CD4-positive, alpha-beta T cell (primary cell): ENCODE measurements at places on chromosomes 4 and X.

GRCh38 chr4:84750260-84750959 is 167.5 kb downstream of the CDS1 start:
- no peaks in the 10 kb centered on the region for H3K27me3 ChIP-seq
- no peaks in the 10 kb centered on the region for H3K4me1 ChIP-seq
- peak; percentile 22 for DNase-seq
- no peaks in the 10 kb centered on the region for H3K36me3 ChIP-seq

DNA sequence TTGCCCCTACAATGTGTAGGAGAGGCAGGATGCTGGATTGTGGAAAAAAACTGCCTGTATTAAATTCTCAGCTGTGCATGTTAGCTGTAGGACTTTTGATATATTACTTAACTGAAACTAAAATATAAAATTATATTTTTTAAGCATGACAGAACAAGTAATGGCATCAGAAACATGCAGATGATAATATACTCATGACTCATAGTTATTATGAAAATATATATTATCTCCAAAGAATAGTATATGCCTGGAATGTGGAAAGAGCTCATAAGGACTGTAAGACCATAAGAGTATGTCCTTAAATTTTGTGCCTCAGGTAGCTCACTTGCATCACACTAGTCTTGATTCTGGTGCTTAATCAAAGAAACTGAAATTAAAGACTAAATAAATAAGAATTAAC is 1100.6 kb downstream of the TECRL start:
- no peak overlapping the region for H3K27ac ChIP-seq
- H3K36me3 ChIP-seq = no peaks in the 10 kb centered on the region
- H3K27me3 ChIP-seq = no peaks in the 10 kb centered on the region

- H3K36me3 ChIP-seq = no peaks in the 10 kb centered on the region
- H3K27ac ChIP-seq = no peak overlapping the region
- H3K4me1 ChIP-seq = no peaks in the 10 kb centered on the region
- no peak for DNase-seq
- H3K4me3 ChIP-seq = no peak overlapping the region
Measured at GRCh38 chrX:105263801-105264200, 43.3 kb upstream of the TEX13A start.

- no peaks in the 10 kb centered on the region for H3K4me1 ChIP-seq
- DNase-seq = peak; percentile 3
- peaks cover 5% of the 10 kb centered on the region for H3K27me3 ChIP-seq
- no peaks in the 10 kb centered on the region for H3K36me3 ChIP-seq
Measured at GRCh38 chrX:152632445-152633097, 5.1 kb upstream of the GABRQ start.

- no peaks in the 10 kb centered on the region for H3K4me1 ChIP-seq
- no peaks in the 10 kb centered on the region for H3K27me3 ChIP-seq
- H3K27ac ChIP-seq = no peak overlapping the region
- no peak for DNase-seq
Measured at GRCh38 chr4:8278009-8278395, 8.4 kb downstream of the HTRA3 start.

GRCh38 chr4:162952232-162952631 is 214.5 kb downstream of the NAF1 start:
- no peaks in the 10 kb centered on the region for H3K27me3 ChIP-seq
- no peak overlapping the region for H3K27ac ChIP-seq
- H3K4me3 ChIP-seq = no peak overlapping the region
- no peaks in the 10 kb centered on the region for H3K4me1 ChIP-seq
- no peaks in the 10 kb centered on the region for H3K36me3 ChIP-seq
- DNase-seq = no peak

- DNase-seq = no peak
- peak overlapping the region; percentile 88 for H3K4me3 ChIP-seq
- peaks cover 37% of the 10 kb centered on the region for H3K4me1 ChIP-seq
Measured at GRCh38 chr4:165208221-165208652, 876 bp downstream of the KLHL2 start.

GRCh38 chr4:53573696-53574095 is 17.6 kb downstream of the LNX1 start:
- no peaks in the 10 kb centered on the region for H3K36me3 ChIP-seq
- H3K27me3 ChIP-seq = no peaks in the 10 kb centered on the region
- H3K27ac ChIP-seq = no peak overlapping the region
- H3K4me3 ChIP-seq = no peak overlapping the region
- no peak for DNase-seq
- no peaks in the 10 kb centered on the region for H3K4me1 ChIP-seq

- no peak overlapping the region for H3K27ac ChIP-seq
- no peaks in the 10 kb centered on the region for H3K27me3 ChIP-seq
- peaks cover 10% of the 10 kb centered on the region for H3K4me1 ChIP-seq
Measured at GRCh38 chrX:78643096-78643495, 16.0 kb downstream of the RTL3 start.

- H3K36me3 ChIP-seq = no peaks in the 10 kb centered on the region
- no peak for DNase-seq
- H3K4me1 ChIP-seq = no peaks in the 10 kb centered on the region
- no peaks in the 10 kb centered on the region for H3K27me3 ChIP-seq
- no peak overlapping the region for H3K27ac ChIP-seq
- H3K4me3 ChIP-seq = no peak overlapping the region
Measured at GRCh38 chr4:152032722-152033131, 271.9 kb upstream of the GATB start.

DNA sequence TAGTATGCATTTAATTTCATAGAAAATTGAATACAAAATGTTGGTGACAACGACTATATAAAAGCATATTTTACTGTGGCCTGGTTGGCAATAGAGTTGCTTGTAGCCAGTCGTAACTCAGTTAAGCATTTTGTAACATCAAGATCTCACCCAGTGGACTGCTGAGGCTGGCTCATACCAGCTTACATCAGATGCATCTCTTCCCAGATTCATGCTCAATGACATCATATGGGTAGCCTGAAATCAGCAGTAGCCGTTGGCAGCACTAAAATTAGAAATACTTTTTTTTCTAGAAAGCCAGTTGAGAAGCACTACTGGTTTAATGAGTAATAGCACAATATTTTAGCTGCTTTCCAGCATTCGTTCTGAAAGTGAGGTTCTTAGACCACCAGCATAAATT is 341.2 kb downstream of the TECRL start:
- no peaks in the 10 kb centered on the region for H3K36me3 ChIP-seq
- H3K27me3 ChIP-seq = no peaks in the 10 kb centered on the region
- DNase-seq = no peak
- no peak overlapping the region for H3K27ac ChIP-seq

GRCh38 chr4:153453402-153453801 is 12.8 kb upstream of the TMEM131L start:
- H3K4me3 ChIP-seq = no peak overlapping the region
- H3K4me1 ChIP-seq = peaks cover 13% of the 10 kb centered on the region
- H3K27ac ChIP-seq = no peak overlapping the region
- H3K36me3 ChIP-seq = no peaks in the 10 kb centered on the region
- no peaks in the 10 kb centered on the region for H3K27me3 ChIP-seq
- DNase-seq = no peak

DNA sequence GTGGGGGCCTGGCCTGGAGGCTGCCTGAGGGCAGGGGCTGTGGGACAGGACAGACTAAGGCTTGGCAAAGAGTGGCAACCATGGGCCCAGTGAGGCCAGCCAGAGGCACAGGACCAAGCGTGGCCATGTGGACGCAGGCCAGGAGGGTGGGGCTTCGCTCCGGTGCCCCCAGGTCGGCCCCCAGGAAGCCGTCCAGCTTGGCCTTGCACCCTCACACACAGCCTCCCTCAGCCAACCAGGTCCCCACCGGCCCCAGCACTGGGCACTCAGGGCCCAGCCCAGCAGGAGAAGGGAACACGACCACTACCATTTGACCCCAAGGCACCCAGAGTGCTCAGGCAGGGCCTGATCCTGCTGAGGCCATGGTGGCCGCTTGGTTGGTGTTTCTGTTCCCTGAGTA is 57.2 kb downstream of the FAM53A start:
- no peak for DNase-seq
- H3K36me3 ChIP-seq = no peaks in the 10 kb centered on the region
- H3K27me3 ChIP-seq = no peaks in the 10 kb centered on the region
- H3K4me1 ChIP-seq = peaks cover 24% of the 10 kb centered on the region
- H3K27ac ChIP-seq = no peak overlapping the region

DNA sequence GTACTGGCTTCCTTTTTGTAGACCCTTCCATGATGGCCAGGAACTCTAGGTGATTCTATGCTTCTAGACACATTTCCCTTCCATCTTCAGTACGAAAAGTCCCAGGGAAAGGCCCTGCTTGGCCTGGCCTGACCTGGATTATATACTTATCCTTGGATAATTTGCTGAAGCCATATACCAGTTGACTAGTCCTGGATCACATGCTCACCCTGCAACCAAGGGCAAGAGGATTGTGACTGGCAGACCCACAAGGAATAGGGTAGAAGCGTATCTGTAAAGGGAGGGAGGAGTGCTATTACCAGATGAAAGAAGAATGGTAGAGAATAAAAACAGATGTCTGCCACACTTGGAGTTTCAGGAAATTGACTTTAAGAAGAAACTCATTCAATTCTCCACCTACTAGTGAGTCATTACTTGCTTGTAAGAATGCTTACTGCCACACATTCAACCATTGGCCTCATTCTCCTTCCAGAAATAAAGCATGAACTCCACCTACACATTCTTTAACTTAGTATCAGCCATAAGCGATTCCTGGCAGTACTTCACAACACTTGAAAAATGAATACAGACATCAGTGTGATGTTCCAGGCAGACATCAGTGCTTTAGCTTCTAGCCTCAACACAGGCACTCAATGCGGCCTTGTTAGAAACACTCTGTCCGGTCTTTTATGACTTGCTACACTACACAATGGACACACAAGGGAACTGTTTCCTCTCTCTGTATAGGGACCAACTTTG is 141.8 kb downstream of the CBR4 start:
- H3K4me3 ChIP-seq = no peak overlapping the region
- DNase-seq = no peak
- no peak overlapping the region for H3K27ac ChIP-seq
- H3K27me3 ChIP-seq = no peaks in the 10 kb centered on the region
- H3K36me3 ChIP-seq = no peaks in the 10 kb centered on the region
- no peaks in the 10 kb centered on the region for H3K4me1 ChIP-seq

DNA sequence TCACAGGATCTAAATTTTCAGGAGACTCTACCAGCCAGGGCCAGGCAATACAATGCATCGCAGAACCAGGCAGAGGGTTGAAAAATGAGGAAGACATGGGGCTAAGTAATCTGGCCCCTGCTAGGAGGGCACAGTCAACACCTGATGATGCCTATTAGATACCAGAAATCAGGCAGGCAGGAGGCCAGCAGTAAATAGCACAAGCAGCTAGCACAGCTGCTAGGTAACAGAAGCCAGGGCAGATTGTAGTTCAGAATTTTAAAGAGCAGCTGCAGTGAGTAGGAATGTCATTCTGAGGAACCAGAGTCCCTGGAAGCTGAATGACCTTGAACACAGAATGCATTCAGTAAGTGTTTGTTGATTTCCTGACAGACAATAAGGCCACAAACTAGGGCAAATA is 38.8 kb upstream of the TRPC5OS start:
- no peak overlapping the region for H3K27ac ChIP-seq
- H3K36me3 ChIP-seq = no peaks in the 10 kb centered on the region
- H3K4me1 ChIP-seq = no peaks in the 10 kb centered on the region

DNA sequence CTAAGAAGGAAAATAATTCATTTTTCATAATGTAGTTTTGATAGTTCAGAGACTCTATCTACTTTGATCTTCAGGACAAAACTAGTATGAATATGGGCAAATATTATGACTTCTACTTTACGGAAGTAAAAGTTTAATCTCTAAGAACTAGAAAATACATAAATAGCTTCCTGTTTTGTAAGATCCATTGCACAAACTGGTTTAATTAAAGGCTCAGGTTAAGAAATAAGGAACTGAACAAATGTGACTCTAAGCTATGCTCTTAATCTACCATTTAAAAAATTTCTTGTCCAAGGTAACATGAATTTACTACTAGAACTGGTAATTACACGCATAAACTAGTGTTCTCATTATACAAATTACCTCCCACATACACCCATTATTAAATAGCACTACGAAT is 360.6 kb downstream of the INPP4B start:
- no peak overlapping the region for H3K27ac ChIP-seq
- H3K36me3 ChIP-seq = no peaks in the 10 kb centered on the region
- no peaks in the 10 kb centered on the region for H3K4me1 ChIP-seq
- H3K4me3 ChIP-seq = no peak overlapping the region
- H3K27me3 ChIP-seq = no peaks in the 10 kb centered on the region

- H3K36me3 ChIP-seq = no peaks in the 10 kb centered on the region
- H3K27me3 ChIP-seq = no peaks in the 10 kb centered on the region
- no peaks in the 10 kb centered on the region for H3K4me1 ChIP-seq
- no peak overlapping the region for H3K4me3 ChIP-seq
- DNase-seq = no peak
Measured at GRCh38 chr4:161448550-161449180, 715.1 kb downstream of the FSTL5 start.

DNA sequence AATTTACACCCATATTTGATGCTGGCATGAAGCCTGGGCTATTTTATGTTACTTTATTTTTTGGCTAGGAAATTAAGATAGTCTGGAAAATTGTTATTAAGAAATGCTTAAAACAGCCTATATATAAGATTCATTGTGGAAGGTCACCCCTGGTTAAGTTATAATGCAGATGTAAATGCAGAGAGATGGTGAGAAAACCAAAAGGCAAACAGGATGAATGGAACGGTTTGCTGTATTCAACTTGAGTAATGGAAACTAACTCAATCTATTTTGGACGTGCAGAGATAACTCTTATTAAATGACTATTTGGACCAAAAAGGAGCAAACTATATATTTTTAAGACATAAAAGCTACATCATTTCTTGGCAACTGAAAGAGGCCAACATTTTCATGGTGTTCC is 446.3 kb upstream of the FRG1 start:
- no peaks in the 10 kb centered on the region for H3K4me1 ChIP-seq
- no peaks in the 10 kb centered on the region for H3K27me3 ChIP-seq
- no peak overlapping the region for H3K4me3 ChIP-seq
- H3K36me3 ChIP-seq = no peaks in the 10 kb centered on the region
- no peak for DNase-seq
- no peak overlapping the region for H3K27ac ChIP-seq

DNA sequence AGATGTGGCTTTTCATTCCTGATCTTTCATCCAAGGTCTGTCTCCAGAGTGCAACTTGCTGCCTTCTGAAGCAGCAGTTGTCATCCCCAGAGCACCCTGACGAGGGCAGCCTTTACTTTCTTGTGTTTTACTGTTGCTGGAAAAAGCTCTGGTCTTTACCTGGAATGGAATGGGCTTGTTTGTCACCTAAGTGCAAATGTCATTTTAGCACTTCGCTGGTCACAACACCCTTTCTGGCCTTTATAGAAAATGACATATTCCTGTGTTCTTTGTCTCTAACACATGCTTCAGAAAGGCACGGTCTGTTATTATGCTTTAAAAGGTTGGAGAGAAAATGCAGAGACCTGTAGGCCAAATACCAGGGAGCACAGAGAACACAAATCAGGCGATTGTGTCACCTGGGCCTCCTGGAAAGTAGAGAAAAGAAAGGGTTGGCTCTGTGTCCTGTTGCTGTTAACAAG is 332.7 kb upstream of the IGFBP7 start:
- H3K4me3 ChIP-seq = no peak overlapping the region
- H3K36me3 ChIP-seq = no peaks in the 10 kb centered on the region
- DNase-seq = no peak
- H3K27ac ChIP-seq = no peak overlapping the region
- no peaks in the 10 kb centered on the region for H3K4me1 ChIP-seq
- no peaks in the 10 kb centered on the region for H3K27me3 ChIP-seq
